ENCODE measurements at places on chromosomes 2 and 18. TPM values are rescaled to one million over a fixed set of nuclear protein-coding genes. Genes with fewer than 3 reads are reported as not detected.

Gene LINC00305
- not detected for total RNA-seq

Gene ANKRD30BL
- total RNA-seq, result not detected

Gene IL1RL2
- 0.93 TPM for total RNA-seq

Gene KIF1A
- total RNA-seq, result not detected

Gene LYG2
- not detected for total RNA-seq

Gene COA5
- total RNA-seq, result 18.0 TPM

Gene TMEM17
- 1.4 TPM for total RNA-seq

Gene NR4A2
- 67.7 TPM for total RNA-seq

Gene COL3A1
- 351 TPM for total RNA-seq

Gene TRIM43
- total RNA-seq, result not detected

All from mesenteric fat pad (tissue), 1 donor.